ENCODE measurements at places on chromosomes 2 and 18.

- peak; percentile 61 for DNase-seq
Observed at GRCh38 chr2:30236591-30237238, 5.4 kb downstream of the LBH start.

DNA sequence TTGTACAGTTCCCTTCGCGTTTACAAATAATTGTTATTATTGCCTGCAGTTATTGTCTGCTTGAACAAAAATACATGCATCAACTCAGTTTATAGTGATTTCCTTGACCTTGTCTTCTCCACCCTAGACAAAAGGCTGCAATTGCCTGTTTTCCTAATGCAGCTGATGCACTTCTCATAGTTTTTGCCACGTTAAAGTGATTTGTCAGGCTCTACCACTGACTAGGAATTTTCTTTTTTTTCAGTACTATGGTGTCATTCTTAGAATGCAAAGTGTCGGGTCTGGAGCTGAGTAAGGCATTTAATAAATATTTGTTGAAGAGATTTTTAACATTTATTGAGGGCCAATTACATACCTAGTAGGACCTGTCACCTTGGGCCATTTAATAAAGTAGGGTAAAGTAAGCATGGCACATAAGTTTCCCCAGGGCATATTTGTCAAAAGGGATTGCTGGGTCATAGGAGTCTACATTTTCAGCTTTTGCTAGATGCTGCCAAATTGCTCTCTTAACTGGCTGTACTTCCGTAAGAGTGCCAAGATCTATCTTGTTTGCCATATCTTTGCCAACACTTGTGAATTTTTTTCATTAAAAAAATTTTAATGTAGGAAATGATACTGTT is 24.1 kb downstream of the ACSL3 start:
- no peak for DNase-seq

- no peak for DNase-seq
Observed at GRCh38 chr18:3799515-3799914, 349.5 kb downstream of the TGIF1 start.

GRCh38 chr2:189556526-189556925 is 24.1 kb downstream of the SLC40A1 start:
- no peak for DNase-seq

DNA sequence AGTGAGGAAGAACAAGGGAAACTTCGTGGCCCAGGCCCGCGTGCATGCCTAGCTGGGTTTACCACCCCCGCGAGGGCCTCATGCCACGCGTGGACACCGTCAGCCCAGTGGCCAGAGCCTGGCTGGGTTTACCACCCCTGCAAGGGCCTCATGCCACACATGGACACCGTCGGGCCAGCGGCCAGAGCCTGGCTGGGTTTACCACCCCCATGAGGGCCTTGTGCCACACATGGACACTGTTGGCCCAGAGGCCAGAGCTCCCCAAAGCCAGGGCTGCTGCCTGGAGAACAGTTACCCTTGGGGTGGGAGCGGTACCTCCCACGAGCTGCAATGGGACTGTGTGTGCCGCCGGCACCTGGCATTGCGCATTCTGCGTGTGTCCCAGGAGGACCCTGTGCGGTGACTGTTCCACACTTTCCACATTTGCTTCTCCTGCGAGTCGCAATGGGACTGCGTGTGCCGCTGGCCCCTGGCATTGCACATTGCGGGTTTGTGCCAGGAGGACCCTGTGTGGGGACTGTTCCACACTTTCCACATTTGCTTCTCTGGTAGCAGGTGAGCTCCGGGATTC is 105.6 kb upstream of the CTDP1 start:
- DNase-seq = no peak

DNA sequence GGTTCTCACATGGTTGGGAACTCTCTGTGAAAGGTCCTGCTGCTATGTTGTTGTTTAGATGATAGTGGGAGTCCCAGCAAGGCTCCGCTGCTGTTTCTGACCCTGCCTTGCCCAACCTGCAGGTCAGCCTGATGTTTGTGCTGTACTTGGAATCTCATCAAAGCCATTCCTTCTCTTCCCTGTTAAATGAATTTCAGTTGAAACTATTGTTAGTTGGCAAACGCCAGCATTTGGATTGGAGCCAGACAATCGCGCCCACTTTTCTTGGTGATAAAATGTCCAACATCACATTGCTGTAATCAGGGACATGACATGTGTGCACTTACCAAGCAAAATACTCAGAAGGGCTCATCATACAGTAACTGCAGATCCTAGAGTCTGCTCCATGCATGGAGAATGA is 12.8 kb upstream of the TWSG1 start:
- no peak for DNase-seq
